Esophagus muscularis mucosa (tissue), 4 donors: ENCODE measurements at places on chromosomes 6 and 20. TPM values are rescaled to one million over a fixed set of nuclear protein-coding genes. Genes with fewer than 3 reads are reported as not detected.

Gene EXOC2
- total RNA-seq = 20.9 TPM

DNA sequence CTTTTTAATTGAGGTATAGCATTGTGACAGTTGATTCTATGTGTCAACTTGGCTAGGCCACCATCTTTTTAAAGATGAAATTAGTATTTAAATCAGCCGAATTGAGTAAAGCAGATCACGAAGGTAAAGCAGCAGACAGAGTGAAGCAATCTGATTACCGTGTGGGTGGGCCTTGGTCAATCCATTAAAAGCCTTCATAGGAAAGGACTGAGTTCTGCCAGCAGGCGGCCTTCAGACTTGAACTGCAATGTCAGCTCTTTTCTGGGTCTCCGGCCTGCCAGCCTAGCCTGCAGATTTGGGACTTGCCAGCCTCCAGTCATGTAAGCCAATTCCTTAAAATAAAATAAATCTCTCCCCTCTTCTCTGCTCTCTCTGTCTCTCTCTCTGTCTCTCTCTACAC, 22.4 kb upstream of the TGM2 start:
- no peaks in the 10 kb centered on the region for H3K27me3 ChIP-seq
- H3K36me3 ChIP-seq = no peaks in the 10 kb centered on the region
- H3K27ac ChIP-seq = no peak overlapping the region
- no peak for DNase-seq

Gene C6orf141
- total RNA-seq = 2.4 TPM

GRCh38 chr6:44701637-44702101, 314.2 kb downstream of the CDC5L start:
- peak; percentile 89 for DNase-seq
- no peaks in the 10 kb centered on the region for H3K4me1 ChIP-seq
- no peak overlapping the region for H3K27ac ChIP-seq
- H3K27me3 ChIP-seq = no peaks in the 10 kb centered on the region
- no peak overlapping the region for H3K4me3 ChIP-seq
- H3K36me3 ChIP-seq = no peaks in the 10 kb centered on the region

GRCh38 chr20:58710481-58711265, 18.1 kb downstream of the NPEPL1 start:
- H3K4me1 ChIP-seq = no peaks in the 10 kb centered on the region
- no peaks in the 10 kb centered on the region for H3K27me3 ChIP-seq
- peak; percentile 72 for DNase-seq
- H3K36me3 ChIP-seq = peaks cover 42% of the 10 kb centered on the region
- no peak overlapping the region for H3K4me3 ChIP-seq

DNA sequence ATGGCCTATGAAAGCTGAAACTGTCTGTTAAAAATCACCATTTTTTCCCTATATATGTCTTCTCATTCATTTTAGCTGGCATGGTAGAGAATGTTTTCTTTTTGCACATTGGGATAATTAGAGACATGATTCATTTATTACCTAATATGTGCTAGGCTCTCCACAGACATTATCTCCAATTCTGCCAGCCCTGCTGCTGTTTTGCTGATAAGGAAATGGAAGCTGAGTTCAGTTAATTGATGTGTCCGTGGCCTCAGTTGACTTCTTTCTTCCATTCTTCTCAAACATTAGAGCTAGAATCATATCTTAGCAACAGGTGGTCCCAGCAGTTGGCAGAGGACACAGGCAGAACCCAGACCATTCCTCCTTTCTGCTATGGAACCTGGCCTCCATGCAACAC, 644.1 kb upstream of the CITED2 start:
- no peak overlapping the region for H3K4me3 ChIP-seq
- H3K36me3 ChIP-seq = no peaks in the 10 kb centered on the region
- H3K27ac ChIP-seq = no peak overlapping the region
- no peak for DNase-seq
- no peaks in the 10 kb centered on the region for H3K4me1 ChIP-seq

Gene CDH4
- 0.45 TPM for total RNA-seq

- no peaks in the 10 kb centered on the region for H3K36me3 ChIP-seq
- H3K4me1 ChIP-seq = no peaks in the 10 kb centered on the region
- no peak overlapping the region for H3K27ac ChIP-seq
- H3K4me3 ChIP-seq = no peak overlapping the region
- no peaks in the 10 kb centered on the region for H3K27me3 ChIP-seq
Measured at GRCh38 chr6:135012764-135013163, 41.9 kb downstream of the HBS1L start.

DNA sequence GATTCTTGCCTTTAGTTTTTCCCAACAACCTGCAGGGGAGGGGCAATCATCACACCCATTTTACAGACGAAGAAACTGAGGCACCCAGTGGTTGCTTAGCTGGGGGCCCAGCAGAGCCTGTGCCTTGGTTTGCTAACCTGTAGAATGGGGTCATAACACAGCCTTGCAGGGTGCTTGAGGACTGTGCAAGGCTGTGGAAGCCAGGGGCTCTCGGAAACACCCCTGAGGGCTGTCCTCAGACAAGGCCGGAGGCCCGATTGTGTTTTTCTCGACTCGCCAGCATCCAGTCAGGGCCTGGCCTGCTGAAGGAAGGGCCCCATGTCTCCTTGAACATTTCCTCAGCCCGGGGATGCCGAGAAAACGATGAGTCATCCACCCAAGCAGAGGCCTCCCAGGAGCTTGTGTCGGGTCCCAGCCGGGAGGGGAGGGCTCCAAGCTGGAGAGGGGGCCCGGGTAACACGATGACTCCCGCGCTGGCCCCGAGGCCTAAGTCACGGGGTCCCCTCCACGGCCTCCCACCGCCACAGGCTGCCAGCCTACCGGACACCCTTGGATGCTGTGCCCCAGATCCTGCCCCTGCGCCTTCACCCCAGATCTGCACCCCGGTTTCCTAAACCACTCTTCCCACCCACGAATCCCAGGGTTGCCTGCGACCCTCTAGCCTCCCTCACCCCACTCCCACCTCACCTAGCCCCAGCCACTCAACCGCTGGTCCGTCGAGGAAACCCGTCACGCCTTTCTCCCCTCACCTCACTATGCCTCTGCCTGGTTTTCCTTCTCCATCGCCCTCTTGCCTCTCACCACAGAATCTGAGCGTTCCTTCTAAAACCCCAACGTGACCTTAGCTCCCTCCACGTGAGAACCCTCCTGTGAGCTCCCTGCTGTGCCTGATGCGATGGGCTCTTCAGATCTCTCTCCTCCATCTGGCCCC, 10.6 kb downstream of the NOL4L start:
- no peak overlapping the region for H3K27ac ChIP-seq
- no peaks in the 10 kb centered on the region for H3K27me3 ChIP-seq
- H3K36me3 ChIP-seq = no peaks in the 10 kb centered on the region
- H3K4me1 ChIP-seq = peaks cover 7% of the 10 kb centered on the region
- DNase-seq = no peak
- H3K4me3 ChIP-seq = no peak overlapping the region

- peaks cover 57% of the 10 kb centered on the region for H3K27me3 ChIP-seq
- DNase-seq = no peak
Measured at GRCh38 chr6:150050846-150051245, 18.1 kb downstream of the ULBP3 start.

DNA sequence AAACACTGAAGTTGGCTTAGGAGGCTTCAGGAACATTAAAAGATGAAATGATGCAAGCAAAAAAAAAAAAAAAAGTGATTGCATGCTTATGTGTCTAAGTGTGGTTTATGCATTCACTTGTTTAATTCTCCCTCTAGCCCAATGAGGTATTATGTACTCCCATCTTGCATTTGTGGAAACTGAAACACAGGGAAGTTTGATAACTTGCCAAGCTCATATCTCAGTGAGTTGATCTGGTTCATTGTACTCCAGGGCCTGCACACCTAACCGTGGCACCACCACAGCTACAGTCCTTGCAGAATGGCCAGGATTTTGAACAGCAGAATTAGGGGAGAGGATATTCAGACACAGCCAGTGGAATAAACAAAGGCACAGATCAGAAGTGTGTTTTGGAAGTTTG, 251.2 kb downstream of the TBC1D7 start:
- no peak overlapping the region for H3K4me3 ChIP-seq
- H3K4me1 ChIP-seq = peaks cover 7% of the 10 kb centered on the region
- no peak overlapping the region for H3K27ac ChIP-seq
- no peaks in the 10 kb centered on the region for H3K36me3 ChIP-seq
- no peaks in the 10 kb centered on the region for H3K27me3 ChIP-seq

DNA sequence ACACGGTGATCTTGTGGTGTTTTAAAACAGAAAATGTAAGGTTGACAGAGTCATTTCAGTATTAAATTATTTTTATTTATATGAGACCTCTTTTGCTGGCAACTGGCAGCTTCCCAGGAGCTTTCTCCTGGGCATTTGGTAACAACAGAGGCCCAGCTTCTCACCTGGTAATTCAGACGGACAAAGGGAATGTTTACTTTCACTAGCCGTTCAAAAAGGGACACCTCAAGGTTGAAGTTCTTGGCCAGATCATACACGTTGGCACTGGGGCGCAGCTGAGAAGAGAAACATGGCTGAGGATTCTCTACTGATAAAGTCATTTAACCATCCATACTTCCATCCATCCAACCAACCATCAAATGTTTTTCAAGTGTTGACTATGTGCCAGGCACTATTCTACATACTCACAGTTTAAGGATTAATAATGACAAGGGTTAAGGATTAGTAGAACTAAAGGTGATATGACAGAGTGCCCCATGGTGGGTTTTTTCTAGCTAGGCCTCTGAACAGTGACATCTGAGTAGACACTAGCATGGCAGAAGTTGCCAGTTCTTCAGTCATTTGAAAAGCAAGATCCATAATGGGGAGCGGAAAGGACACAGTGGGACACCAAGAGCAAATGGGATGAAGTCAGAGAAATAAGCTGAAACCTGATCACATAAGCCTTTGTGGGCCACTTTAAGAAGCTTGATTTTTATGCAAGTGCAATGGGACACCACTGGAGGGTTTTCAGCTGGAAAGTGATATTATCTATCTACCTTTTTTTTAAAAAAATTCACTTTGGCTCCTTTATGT, 25.1 kb downstream of the ZNFX1 start:
- no peaks in the 10 kb centered on the region for H3K27me3 ChIP-seq
- no peak overlapping the region for H3K27ac ChIP-seq

DNA sequence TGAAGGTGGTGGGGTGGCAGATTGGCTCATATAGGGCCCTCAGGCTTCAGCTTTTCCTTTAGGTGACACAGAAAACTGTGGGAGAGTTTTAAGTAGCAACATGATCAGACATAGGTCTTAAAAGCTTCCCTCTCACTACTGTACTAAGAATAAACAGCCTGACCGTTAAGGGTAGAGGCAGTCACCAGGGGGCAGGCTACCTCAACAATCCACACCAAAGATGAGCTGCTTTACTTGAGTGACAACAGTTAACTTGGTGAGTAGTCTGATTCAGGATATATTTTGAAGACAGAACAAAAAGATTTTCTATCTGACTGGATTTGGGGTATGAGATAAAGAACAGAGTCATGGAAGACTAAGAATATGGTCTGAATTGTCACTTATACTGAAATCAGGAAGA, 193.1 kb upstream of the SHLD1 start:
- no peak overlapping the region for H3K4me3 ChIP-seq
- no peak for DNase-seq
- H3K27ac ChIP-seq = no peak overlapping the region
- no peaks in the 10 kb centered on the region for H3K4me1 ChIP-seq
- H3K27me3 ChIP-seq = no peaks in the 10 kb centered on the region

Gene NMBR
- not detected for total RNA-seq

Gene ZNF322
- 19.1 TPM for total RNA-seq

Gene PRR3
- total RNA-seq = 10.6 TPM

Gene HS3ST5
- 0.13 TPM for total RNA-seq

DNA sequence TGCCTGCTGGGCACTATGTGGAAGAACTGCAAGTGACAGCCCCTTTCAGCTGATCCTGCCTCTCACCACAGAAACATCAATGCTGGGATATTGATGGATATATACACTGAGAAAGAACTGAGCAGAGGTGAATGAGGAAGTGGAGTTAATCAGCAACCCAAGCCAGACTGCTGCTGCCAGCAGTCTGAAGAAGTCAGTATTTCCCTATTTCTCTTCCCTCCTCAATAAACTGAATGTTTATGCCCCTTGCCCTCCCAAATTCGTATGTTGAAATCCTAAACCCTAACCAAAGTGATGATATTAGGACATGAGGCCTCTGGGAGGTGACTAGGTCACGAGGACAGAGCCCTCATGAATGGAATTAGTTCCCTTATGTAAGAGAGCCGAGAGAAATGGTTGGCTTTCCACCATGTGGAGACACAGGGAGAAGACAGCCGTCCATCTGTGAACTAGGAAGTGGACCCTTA, 76.3 kb downstream of the CDK19 start:
- H3K4me3 ChIP-seq = no peak overlapping the region
- no peaks in the 10 kb centered on the region for H3K4me1 ChIP-seq
- H3K36me3 ChIP-seq = peaks cover 18% of the 10 kb centered on the region

DNA sequence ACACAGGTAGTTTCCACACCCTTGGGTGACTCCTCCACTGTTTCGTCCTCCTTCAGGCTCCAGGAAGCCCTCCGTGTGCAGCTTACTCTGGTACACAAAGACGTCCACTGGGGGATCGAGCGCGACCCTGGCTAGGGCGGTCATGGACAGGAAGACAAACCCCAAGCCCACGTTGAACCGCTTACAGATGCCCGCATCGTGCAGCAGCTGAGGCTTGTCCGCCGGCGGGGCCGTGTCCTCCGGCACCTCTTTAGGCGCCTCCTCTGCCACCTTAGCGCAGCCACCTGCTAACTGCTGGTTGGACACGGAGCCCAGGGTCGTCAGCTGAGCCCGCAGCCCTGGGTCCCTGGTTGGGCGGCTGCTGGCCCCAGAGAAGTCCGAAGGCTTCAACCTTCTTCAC, 309.0 kb upstream of the BTBD3 start:
- H3K36me3 ChIP-seq = no peaks in the 10 kb centered on the region
- no peaks in the 10 kb centered on the region for H3K4me1 ChIP-seq
- H3K27me3 ChIP-seq = no peaks in the 10 kb centered on the region
- no peak overlapping the region for H3K27ac ChIP-seq
- no peak overlapping the region for H3K4me3 ChIP-seq
- no peak for DNase-seq

Gene SLC22A16
- 0.50 TPM for total RNA-seq

- H3K27ac ChIP-seq = no peak overlapping the region
- no peaks in the 10 kb centered on the region for H3K27me3 ChIP-seq
- DNase-seq = peak; percentile 93
- no peaks in the 10 kb centered on the region for H3K36me3 ChIP-seq
- H3K4me1 ChIP-seq = peaks cover 16% of the 10 kb centered on the region
- H3K4me3 ChIP-seq = no peak overlapping the region
Measured at GRCh38 chr6:163956571-163957407, 542.3 kb downstream of the QKI start.
